ENCODE measurements at places on chromosomes 13 and 19.

DNA sequence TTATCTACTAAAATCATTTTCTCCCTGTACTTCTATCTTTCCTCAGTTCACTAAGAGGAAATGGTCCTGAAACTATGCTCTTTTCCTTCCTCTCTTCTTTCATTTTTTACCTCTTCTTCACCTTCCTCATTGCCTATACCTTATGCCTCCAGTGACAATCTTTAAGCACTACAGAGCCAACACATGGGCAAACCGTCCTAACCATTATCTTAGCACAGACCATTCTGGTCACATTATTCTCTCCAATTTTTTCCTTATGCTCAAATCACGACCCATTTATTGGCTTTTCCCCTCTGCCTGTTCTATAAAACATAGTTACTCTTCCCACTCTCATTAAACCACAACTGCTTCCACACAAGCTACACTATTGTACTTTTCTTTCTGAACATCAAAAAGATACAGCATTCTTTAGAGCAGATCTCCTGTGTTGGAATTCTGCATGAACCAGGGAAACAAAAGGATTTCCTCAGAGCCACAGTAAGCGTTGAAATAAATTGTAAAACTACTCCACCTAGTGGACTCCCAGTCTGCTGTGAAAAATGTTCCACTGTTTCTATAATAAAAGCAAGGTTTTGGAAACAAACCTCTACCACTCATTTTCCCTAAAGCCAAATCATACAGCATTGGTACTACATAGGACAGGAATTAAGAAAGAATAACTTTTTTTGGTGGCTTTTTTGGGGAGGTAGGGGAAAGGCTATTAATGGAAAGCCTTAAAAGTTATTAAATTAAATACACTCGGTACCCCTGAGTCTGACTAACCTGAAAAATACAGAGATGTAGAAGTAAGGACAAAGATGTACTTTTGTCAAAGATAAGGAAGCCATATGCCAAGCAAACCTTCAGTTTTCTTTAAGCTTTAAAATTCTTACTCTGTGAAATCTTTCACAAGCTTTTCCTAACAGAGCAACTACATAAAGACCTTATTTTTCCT, 19.5 kb downstream of the NUFIP1 start:
- no peak for DNase-seq

GRCh38 chr13:21476893-21477472, 17.9 kb upstream of the ZDHHC20 start:
- peak; percentile 44 for DNase-seq

GRCh38 chr13:85317781-85318180, 481.4 kb downstream of the SLITRK6 start:
- DNase-seq, result no peak

GRCh38 chr13:20814224-20814910, 40.6 kb upstream of the EEF1AKMT1 start:
- no peak for DNase-seq

GRCh38 chr19:15812060-15812722, 3.3 kb downstream of the OR10H1 start:
- no peak for DNase-seq

DNA sequence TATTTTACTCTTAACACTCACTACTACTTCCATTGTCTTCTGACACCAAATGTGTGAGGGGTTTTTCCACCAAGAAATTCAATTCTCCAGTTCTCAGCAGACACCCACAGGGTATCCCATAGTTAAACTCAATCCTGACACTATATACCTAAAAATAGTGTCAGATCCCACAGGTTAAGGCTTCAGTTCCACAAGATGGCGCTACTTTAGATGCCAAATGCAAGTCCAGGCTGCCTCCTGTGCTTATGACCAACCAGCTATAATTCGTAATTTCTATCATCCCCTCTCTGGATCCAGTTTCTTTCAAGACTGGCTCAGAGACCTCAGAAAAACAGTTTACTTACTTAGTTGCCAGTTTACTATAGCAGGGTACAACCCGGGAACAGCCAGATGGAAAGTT, 1146.2 kb upstream of the SPRY2 start:
- DNase-seq, result peak; percentile 26

DNA sequence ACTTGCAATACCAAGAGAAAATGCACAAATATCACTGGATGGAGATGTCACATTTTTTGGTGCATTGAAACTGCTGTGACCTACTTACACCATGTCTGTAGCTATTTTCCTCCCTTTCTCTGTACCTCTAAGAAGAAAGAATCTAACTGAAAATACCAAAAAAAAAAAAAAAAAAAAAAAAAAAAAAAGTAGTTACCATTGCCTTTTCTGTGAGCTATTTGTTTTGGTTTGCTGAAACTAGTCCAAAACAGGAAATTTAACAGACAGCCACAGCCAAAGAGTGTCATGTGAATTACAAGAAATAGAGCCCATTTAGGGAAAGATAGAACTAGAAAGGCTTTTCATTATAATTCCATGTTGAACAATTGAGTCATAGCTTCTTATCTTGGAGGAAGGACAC, 37.3 kb downstream of the TNFSF13B start:
- DNase-seq, result no peak

Measured in NCI-H1436 (cell line).